DMS79 (cell line): ENCODE measurements at places on chromosomes 1 and 21.

GRCh38 chr1:28509705-28510272 lies 3.9 kb downstream of the RCC1 start:
- no peak for DNase-seq

GRCh38 chr1:112712701-112713128 lies 2.4 kb downstream of the PPM1J start:
- DNase-seq, result no peak

- no peak for DNase-seq
These were observed 569 bp downstream of the FALEC start for GRCh38 chr1:150516050-150516591.

DNA sequence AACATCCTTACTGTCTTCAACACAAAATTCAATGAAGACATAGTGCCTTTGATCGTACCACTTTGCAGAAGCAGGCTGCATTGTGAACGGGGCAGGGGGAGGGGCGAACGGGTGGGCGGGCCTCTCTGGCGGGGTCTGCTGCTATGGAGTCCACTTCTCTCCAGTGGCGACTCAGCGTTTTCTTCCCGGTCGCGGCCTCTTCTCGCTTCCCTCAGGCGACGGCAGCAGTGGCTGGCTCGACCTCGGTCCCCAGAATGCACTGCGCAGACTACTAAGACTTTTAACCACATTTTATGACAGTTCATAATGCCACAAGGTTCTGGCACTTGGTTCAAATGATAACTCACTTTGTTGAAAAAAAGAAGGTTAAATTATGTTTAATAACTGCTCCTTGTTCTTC lies 21.2 kb downstream of the GBP2 start:
- DNase-seq, result no peak

DNA sequence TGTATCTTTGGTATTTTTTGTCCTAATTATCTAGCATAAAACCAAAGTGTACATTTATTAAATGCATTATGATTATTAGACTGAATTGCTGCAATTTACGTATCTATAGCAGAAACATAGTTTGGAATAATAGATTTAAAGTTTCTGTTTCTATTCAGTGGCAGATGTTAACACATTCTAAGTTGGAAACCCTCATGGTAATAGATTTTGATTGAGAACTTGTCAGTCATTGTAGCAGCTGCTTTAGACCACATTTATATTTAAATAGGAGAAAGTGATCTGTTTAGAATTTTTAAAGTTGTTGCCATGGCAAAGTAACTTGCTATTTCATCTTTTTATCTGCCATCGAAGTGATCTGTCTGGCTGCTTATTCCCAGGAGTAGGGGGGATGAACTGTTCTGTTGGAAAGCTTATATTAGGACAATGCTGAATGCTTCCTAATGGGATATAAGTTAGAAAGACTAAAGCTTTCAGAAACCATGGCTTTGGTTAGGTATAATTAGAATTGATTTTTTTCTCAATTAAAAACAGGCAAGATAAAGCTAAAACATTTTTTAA lies 61.6 kb downstream of the HS2ST1 start:
- DNase-seq, result no peak

DNA sequence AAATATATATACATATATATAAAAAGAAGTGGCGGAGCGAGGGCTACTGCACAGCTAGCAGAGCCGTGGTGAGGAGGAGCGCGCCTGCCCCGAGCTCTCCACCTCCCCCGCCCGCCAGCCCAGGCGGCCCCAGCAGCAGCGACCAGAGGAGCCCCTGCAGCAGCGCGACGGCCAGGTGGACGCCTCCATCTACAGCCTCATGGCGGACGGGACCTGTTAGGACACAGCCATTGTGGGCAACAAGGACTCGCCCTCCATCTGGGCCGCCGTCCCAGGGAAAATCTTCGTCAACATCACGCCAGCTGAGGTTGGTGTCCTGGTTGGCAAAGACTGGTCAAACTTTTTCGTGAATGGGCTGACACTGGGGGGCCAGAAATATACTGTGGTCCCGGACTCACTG lies 41.9 kb upstream of the REG4 start:
- no peak for DNase-seq

GRCh38 chr1:212267460-212267859 lies 17.8 kb upstream of the PPP2R5A start:
- peak; percentile 43 for DNase-seq

GRCh38 chr1:209157546-209158249 lies 425.8 kb upstream of the CAMK1G start:
- DNase-seq, result no peak

DNA sequence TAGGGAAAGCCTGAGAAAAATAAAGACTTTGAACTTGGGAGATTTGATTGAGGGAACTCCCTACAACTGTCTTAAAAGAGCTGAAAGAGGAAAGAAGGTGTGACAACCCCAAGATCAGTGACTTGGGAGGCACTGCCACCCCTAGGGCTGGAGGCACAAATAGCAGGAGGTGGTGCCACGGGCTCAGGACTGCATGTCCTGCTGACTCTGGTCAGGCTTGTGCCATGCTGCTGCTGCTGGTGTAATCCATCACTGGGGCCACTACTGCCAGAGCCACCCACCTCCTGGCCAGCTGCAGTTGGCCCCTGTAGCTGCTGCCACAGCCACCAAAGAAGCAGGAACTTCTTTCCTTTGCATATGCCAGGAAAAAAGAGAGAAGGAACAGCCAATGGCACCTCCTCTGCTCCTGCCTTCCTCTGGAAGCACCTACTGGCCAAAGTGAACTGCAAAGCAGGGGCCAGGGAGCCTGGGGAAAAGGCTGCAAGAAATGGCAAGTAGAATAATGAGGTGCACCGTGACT lies 730.3 kb downstream of the PTPRU start:
- DNase-seq, result no peak

- DNase-seq, result no peak
These were observed 4.0 kb upstream of the RGS16 start for GRCh38 chr1:182608236-182608635.

- no peak for DNase-seq
These were observed 43.8 kb downstream of the FGGY start for GRCh38 chr1:59340411-59341307.

DNA sequence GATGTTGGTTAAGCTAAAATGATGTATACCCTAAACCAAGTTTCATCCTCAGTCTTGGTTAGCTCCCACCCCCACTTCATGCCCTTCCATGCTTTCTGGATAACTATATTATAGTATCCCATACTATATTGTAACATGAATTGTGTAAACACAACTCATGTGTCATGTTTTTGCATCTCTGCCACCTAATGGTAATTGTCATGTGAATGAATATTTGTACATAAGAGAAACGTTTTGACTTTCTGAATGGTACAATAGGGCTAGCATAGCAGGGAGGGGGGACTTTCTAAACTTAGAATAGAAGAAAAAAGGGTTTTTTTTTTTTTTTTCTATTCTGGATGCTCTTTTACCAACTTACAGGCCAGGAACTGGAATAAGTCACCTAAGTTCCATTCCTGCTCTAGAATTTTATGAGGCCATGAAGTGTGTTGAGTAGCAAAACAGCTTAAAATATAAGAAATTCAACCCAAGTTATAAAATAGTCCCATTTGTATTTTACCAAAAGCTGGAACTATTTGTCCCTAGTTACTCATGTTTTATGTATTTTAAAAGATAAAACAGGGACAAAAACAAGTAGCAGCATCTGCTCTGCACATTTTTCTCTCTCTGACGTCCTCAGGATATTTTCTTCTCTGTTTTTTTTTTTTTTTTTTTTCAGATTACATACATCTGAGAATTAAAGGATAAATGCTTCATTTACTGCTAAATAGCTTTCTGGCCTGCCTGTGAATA lies 77.4 kb downstream of the HLX start:
- no peak for DNase-seq

DNA sequence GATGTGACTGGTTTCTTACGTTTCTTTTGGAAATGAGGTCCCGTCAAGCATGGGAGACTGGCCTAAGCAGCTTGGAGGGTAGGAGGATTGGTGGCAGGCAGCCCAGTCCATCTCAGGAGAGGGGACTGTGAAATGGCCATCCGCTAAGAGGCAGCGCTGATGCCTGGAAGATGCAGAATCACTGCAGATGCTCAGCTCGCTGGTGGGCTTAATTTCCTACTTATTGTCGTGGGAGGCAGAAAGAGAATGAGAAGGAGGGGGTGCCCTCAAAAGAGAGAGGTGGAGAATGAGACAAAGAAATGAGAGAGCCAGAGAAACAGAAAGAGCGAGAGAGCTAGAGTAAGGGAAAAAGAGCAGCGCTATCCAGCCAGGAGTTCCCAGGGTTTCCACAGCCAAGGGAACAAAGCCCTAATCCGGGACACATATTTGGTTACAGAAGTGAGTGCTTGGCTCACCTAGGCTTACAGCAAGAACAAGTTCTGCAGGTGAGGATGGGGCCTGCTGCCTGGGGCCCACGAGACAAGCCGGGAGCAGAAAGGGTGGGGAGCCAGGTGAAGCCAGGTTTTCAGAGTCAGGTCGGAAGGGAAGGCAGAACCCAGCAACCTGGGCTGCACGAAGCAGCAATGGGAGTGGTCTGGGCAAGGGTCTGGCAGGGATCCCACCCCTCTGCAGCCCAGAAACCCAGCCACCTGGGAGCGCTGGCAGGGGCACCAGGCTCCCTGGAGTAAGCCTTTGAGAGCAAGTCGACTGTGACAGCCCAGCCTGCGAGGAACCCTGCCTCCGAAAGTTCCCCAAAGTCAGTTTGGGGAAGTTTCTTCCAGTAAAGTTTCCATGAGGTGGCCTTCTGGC lies 5.8 kb downstream of the ECE1 start:
- peak; percentile 62 for DNase-seq

- DNase-seq, result no peak
These were observed 42.9 kb downstream of the ADARB1 start for GRCh38 chr21:45117314-45117713.

- no peak for DNase-seq
These were observed 19.6 kb downstream of the TMEM35B start for GRCh38 chr1:34965597-34965996.

DNA sequence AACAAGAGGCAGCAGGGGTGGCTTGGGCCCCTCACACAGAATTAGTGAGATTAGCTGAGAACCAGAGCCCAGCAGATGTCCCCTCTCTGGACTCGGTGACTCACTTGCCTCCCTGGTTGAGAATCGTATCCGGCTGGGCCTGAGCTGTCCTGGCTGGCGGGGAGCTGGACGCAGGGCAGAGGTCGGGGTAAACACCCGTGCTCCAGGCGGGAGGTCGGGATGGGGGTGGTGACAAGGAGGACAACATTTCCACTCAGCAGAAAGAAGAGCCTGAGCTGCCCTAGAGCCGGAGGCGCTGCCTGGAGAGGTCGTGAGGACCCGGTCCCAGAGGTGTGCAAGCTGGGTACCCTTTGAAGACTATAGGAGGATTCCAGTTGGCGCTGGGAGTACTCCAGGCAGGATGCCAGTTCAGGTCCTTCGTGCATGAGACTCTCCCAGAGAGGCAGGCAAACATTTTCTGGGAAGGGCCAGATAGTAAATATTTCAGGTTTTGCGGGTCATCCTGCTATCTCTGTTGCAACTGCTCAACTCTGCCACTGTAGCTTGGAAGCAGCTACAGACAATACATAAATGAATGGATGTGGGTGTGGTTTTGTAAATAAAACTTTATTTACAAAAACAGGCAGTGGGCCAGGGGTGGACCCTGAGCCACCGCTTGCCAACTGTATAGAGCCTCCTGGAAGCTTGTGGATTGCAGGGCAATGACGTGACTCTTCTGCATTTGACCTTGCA lies 116.8 kb upstream of the WNT4 start:
- DNase-seq, result peak; percentile 17

GRCh38 chr1:155471026-155471425 lies 91.6 kb downstream of the ASH1L start:
- DNase-seq, result no peak

DNA sequence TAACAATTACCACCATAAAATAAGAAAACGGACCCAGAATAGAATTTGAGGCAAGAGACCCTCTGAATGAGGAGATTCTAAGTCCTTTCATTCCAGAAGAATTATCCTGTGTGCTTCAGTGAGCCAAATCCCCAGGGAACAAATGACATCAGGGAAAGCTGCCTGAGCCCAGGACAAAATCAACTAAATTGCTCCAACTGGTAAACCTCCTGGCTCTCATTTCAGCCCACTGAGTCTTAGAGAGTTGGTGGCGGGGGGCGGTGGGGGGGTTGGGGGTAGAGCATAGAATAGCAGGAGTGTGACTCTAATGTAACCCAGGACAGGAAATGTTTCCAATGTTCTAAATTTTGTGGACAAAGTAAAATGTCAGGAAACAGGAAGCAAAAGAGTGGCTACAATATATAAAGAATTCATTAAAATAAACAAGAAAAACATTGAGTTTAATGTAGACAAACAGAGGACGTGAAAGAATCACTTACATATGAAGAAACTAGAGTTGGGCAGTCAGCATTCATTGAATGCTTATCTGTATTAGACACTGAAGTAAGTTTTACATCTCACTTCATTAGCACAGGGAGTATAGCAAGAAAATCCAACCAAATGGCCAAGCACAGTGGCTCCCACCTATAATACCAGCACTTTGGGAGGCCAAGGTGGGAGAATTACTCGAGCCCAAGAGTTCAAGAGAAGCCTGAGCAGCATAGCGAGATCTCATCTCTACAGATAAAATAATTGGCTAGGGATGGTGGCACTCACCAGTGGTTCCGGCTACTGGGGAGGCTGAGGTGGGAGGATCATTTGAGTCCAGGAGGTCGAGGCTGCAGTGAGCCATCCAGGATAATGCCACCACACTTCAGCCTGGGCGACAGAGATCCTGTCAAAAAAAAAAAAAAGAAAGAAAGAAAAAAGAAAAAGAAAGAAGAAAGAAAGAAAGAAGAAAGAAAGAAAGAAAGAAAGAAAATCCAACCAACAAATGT lies 75.1 kb downstream of the DHRS3 start:
- no peak for DNase-seq

DNA sequence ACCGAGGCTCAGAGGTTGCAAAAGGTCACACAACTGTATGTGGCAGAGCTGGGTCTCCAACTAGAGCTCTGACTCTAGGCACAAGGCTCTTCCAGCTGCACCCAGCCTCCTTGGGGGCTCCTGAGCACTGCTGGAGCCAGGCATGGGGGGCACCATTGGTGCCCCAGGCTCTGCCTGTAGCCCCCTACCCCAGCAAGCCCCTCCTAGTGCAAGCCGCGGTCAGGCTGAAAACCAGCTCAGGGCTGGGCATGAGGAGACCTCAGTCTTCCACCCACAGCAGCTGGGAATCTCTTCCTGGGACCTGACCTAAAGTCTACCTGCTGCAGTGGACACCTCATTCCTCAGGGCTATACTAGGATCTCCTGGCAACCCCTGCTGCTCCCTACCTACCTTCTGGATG lies 14.6 kb downstream of the TNNT2 start:
- DNase-seq, result no peak

DNA sequence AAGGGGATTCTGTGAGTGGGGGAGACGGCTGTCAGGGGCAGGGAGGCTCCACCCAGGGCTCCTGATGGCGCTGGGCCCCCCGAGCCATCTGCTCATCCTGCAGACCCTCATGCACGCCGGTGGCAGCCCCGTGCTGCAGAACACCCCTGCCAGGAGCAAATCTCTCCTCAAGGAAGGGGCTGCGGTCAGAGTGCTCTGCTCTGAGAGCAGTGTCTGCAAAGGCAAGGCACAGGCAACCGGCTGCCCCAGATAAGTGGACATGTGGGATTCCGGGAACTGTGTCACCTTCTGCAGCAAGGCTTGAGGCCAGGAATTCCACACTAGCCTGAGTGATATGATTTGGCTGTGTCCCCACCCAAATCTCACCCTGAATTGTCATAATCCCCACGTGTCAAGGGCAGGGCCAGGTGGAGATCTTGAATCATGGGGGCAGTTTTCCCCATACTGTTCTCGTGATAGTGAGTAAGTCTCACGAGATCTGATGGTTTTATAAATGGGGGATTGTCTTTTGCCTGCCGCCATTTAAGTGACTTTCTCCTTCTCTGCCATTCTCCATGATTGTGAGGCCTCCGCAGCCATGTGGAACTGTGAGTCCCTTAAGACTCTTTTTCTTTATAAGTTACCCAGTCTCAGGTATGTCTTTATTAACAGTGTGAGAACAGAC lies 101.0 kb downstream of the PDE9A start:
- no peak for DNase-seq

GRCh38 chr1:92858564-92859399 lies 26.9 kb downstream of the RPL5 start:
- DNase-seq, result peak; percentile 59
